ENCODE measurements at places on chromosomes 16 and 17.

DNA sequence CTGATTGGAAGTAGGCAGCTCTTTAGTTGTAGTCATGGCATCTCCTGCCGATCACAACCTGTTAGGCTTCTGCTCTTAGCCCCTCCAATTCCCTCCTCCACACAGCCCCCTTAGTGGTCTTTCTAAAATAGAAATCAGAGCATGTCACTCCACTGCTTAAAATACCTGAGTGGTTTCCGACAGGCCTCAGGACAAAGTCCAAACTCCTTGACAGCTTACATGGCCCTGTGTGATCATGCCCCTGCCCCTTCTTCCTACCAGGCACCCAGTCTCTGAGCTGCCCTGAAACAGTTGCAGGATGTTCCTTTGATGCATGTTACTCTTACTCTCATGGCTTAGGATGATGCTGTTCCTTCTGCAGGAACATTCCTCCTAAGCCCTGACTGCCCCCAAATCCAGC is 147.3 kb downstream of the AATF start:
- DNase-seq: no peak

DNA sequence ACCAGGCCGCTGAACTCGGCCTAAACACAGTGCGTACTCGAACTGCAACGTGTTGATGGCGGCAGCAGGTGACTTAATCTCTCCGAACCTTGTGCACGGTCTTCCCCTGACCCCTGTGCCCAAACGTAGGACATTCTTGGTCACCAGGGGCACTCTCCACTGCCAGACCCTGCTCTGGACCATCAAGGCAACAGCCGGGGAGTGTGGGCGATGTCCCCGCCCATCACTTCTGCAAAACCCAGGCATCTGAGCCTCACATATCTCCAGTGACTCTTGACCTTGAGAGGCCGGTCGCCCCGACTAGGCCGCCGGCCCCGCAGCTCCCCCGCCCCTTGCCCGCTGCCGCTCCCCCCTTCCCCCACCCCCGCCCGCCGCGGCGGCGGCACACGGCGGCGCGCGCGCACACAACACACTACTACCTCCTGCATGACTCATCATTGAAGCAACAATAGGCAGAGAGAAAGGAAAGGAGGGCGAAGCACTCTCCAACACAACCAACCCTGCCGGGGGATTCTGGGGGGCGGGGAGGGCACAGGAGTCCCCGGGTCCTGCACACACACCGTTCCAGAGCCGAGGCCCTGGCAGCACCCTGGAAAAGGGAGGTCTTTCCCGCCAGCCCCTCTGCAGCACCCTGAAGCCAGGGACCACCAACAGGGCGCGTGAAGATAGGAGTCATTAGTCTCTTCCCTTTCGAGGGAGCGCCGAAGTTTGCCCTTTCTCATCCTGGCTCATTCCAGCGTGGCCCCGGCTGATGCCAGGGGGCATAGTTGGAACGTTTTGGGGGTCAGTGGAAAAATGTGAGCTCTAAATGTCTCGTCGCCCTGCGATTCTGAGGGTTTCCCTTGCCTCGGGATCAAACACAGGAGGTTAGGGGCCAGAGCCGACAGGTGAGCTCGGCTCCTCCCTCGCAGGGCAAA is 1.9 kb downstream of the MNT start:
- peak; percentile 62 for DNase-seq

GRCh38 chr16:67346341-67346740 is 19.7 kb downstream of the LRRC36 start:
- DNase-seq: no peak

- peak; percentile 76 for DNase-seq
These were observed 6.0 kb upstream of the RNF213 start for GRCh38 chr17:80254396-80255251.

GRCh38 chr17:29659155-29659554 is 36.4 kb upstream of the CORO6 start:
- no peak for DNase-seq

GRCh38 chr16:1781758-1782407 is 488 bp downstream of the SPSB3 start:
- DNase-seq: peak; percentile 39
